ENCODE measurements at places on chromosomes 3 and 15.

- no peak for DNase-seq
Observed at GRCh38 chr3:10708216-10708893, 107.7 kb upstream of the SLC6A11 start.

GRCh38 chr3:173396191-173397041 lies 1.1 kb upstream of the NLGN1 start:
- DNase-seq = peak; percentile 58

GRCh38 chr15:70766597-70766996 lies 3.2 kb upstream of the UACA start:
- no peak for DNase-seq

DNA sequence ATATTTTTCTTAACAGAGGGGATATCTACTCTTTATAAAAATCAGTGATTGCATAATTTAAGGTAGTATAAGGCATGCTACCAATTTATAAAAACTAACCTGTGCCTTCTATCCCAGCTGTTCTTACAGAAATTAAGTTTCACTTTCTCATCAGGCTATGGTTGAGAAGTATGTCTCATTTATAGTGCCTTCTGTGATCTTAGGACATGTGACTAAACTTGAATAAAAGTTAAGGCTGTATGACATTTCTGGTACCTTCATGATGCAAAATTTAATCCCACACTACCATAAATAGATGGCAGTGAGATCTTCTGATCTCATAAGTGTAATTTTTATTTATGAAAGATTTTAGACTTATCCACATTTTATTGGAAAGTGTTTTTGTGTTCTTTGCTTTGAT lies 12.6 kb downstream of the TIPARP start:
- no peak for DNase-seq

DNA sequence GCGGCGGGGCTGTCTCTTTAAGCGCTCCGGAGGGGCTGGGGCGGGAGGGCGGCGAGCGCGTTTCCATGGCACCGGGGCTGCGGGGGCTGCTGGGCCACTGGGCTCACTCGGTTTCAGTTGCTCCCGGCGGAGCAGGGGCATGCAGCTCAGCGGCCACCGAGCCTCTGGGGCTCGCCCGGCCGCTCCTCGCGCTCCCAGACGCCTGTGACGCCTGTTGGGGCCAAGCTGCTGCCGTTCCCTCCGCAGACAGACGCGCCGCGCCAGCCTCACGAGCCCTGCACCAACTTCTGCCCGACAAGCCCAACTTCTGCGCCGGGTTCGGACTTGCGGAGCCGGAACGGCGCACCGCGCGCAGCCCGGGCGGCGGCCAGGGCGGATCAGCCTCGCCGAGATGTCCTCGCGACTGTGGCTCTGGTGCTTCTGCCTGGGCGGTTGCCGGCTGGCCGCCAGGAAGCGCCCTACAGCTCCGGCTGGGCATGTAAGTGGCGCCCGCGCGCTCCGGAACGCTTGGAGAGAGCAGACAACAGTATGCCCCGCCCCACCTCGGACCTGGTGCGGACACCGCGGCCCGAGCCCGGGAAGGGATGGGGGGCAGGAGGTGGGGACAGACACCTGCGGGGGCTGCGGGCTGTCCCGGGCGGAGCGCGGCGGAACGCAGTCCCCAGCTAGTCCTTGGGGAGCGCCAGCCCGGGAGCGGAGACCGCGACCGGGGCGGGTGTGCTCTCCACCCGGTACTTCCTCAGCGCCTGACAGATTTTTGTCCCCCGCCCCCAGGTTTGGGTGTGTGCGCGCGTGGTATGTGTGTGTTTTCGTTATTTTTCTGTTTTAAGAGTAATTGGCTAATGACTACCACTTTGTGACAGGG lies 154.1 kb upstream of the GOLIM4 start:
- peak; percentile 88 for DNase-seq

DNA sequence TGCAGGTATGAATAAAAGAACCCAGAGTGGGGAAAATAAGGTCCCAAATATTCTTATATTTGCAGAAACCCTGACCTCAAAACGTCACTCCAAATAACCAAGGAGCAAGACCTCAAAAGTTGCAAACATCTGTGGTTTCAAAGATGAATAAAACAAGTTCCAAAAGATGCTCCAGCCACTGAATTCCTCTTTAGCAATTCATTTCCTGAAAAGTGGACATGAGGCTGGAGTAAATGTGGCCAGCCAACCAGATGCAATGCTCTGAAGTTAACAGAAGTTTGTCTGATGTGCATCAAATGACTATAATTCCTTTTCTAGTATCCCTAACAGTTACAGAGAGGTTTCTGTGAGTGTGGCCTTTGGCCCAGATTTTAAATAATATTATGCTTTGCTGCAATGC lies 71.2 kb upstream of the WNT5A start:
- DNase-seq = no peak

GRCh38 chr15:38690719-38691332 lies 126.2 kb upstream of the RASGRP1 start:
- peak; percentile 42 for DNase-seq

DNA sequence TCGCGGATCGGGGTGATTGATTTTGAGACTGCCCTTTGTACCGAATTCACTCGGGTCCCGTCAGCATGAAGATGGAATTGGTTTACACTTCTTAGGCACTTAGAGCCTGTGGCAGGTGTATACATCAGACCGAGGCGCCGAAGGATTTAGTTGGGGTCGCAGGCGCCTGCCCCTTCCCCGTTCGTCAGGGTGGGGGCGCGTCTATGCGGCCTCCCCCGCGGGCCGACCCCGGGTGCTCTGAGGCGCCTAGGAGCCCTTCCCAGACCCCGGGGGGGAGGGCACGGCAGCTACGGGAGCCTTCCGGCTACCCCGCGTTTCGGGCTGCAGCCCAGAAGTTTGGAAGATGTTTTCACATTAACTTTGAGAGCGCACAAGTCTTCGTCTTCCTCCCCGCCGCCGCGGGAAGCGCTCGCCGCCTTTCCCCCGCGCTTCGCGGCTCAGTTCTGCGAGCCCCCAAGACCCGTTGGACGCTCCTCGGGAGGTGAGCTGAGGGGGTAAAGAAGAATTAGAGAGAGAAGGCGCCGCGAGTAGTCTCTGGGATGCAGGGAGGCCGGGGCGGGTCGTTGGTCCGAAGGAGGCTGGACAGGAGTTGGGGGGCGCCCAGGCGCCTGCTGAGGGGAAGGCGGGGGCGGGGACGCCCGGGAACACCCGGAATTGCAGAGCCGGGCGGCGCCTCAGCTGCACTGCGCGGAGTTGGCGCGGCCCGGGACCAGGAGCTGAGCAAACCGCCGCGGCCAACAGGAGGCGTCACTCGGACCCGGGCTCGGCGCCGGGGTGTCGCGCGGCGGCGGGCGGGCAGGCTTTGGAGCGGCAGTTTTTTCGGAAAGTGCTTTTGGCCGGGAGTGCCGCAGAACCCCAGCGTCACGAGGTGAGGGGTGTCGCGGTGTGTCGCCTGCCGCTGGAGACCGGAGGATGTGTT lies 780 bp downstream of the TIPARP start:
- peak; percentile 47 for DNase-seq

DNA sequence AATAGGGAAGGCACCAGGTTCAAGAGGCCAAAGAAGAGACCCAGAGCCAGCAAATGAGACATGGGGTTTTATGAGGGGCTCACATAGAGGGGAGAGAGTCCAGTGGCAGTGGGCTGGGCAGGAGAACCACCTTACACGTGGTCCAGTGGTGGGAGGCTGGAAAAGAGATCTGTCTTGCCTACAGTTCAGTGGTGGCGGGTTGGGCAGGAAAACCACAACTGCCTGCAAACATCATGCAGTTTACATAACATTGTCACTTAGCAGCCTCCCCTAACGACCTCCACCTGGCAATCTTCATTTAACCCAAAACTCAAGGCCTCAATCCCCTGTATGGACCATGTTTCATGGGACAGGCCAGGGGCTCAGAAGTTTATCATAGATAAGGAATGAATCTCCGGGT lies 29.1 kb downstream of the CRYGS start:
- DNase-seq = no peak

DNA sequence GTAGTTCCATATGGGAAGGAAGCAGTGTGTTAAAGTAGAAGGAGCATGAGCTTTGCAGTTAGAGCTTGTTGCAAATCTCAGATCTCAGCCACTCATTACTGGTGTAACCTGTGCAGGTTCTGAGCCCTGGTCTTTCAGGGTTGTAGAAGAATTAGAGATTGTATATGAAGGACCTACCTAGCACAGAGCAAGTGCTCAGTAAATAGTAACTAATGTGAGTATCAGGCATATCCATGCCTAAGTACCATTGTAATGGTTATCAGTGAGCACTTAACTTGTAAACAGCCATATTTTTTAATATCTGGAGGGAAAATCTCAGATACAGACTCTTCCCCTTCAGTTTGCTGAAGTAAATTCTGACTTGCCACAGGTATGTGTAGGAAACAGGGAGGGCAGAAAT lies 59.3 kb downstream of the MAP6D1 start:
- DNase-seq = no peak

GRCh38 chr3:64398476-64398875 lies 173.2 kb upstream of the PRICKLE2 start:
- DNase-seq = no peak

DNA sequence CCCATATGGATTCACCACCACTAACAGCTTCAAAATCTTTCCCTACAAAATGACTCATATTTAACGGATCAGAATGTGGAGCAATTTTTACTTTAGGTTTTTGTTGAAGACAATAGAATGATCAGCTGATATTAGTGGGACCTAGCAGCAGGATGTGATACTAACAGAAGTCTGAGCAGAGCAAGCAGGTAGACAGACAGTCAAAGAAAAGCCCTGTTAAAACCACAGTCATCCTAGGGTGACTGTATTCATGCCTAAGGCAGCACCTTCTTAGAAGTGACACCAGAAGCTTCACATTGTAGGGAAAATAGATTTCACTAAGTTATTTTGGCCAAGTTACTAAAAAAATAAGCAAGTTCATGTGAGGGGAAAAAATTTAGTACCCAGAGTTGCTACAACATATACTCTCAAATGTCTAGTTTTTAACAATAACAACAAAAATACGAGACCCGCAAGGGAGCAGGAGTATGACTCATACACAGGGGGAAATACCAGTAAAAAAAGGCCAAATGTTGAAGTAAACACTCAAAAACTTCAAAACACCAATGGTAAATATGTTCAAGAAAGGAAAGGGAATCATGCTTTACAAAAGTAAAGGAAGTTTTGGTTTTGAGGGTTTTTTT lies 590.9 kb downstream of the EPHA3 start:
- DNase-seq = no peak

- no peak for DNase-seq
Observed at GRCh38 chr3:72032441-72033135, 247.6 kb upstream of the PROK2 start.

DNA sequence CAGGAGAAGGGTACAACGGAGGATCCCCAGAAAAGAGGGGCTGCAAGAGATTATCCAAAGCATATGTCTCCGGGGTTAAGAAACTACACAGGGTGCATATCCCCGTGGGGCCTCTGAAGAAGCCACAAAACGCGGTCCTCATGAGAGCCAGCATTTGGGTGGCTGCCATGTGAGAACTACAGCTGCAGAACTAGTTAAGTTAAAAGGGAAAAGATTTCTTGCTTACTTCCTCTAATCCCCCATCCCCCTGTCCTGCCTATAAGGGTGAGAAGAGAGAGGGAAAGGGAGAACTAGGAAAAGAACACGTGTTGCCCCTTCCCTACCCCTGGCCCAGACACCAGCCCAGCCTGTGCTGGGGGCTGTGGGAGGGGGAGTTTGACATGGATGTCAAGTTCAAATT lies 70.4 kb upstream of the PCSK6 start:
- DNase-seq = no peak

- no peak for DNase-seq
Observed at GRCh38 chr3:38015984-38016383, 13.5 kb downstream of the PLCD1 start.

GRCh38 chr3:36957862-36958686 lies 13.2 kb upstream of the TRANK1 start:
- DNase-seq = no peak

GRCh38 chr3:77096966-77097890 lies 57.3 kb downstream of the ROBO2 start:
- DNase-seq = no peak

DNA sequence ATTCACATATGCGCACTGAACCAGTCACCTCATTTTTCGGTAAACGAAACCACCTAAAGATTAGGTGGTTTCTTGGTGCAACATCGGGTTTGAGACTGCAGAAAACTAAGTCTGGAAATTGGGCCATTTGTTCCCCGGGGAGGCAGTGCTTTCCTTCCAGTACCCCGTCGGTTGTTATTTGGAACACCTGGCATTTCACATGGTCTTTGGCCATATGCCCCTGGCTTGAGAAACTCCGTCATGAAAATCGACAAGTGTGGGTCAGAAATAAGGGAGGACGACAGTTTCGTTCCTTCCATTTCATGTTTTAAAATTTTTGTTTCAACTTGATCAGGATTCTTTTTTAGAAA lies 544 bp upstream of the GATM start:
- DNase-seq = no peak

DNA sequence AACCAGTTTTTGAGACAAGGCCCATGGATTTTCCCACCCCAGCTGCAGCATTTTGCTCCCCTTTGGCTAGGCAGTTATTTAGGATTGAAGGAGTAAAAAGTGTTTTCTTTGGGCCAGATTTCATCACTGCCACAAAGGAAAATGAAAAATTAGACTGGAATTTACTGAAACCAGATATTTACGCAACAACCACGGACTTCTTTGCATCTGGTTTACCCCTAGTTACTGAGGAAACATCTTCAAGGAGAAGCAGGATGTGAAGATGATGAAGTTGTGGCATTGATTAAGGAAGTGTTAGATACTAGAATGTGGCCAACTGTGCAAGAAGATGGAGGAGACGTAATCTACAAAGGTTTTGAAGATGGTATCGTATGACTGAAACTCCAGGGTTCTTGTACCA lies 165.2 kb upstream of the MYRIP start:
- no peak for DNase-seq

GRCh38 chr15:52318729-52319500 lies 23.3 kb upstream of the MYO5C start:
- DNase-seq = no peak

- DNase-seq = no peak
Observed at GRCh38 chr15:85651548-85651947, 143.2 kb downstream of the KLHL25 start.

DNA sequence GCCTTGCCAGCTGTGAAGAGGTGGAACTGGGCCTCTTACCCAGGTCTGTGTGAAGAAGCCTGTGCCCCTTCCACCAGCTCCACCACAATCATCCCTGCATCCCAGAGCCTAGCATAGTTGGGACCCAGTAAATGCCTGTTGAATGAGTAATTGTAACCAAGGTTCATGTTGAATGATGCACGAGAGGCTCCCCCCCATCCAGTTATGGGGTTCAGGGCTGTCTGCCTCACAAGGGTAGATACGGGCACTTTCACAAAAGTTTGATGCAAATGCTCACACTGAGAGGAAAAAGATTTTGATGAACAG lies 29.5 kb upstream of the TSEN2 start:
- DNase-seq = no peak

GRCh38 chr3:33089515-33089914 lies 7.4 kb downstream of the GLB1 start:
- DNase-seq = no peak

DNA sequence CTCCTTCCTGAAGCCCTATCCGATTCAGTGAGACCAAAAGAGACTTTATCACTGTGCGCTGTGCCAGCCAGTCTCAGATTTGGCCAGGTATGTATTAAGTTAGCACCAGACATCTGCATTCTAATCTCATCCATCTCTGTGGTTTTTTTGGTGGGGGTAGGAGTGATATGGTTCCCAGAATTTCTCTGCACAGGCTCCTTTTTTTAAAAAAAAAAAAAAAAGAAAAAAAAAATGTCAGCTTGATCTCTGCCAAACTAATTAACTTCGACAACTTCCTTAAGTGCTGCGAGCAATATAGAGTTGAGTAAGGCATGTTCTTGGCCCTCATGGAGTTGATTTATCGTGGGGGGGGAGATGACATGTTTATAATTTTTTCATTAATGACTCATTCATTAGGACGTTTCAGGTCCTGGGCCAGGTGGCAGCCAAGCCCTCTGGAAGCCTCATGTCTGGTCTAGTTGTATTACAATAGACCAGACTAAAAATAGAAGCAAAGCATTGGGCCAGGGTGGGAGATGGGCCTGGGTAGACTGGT lies 12.9 kb downstream of the SLCO3A1 start:
- DNase-seq = no peak
